Adipocyte (in vitro differentiated cells): ENCODE measurements at places on chromosomes 13 and 19.

GRCh38 chr13:50460358-50460757 is 383.1 kb downstream of the DLEU7 start:
- no peak for DNase-seq

DNA sequence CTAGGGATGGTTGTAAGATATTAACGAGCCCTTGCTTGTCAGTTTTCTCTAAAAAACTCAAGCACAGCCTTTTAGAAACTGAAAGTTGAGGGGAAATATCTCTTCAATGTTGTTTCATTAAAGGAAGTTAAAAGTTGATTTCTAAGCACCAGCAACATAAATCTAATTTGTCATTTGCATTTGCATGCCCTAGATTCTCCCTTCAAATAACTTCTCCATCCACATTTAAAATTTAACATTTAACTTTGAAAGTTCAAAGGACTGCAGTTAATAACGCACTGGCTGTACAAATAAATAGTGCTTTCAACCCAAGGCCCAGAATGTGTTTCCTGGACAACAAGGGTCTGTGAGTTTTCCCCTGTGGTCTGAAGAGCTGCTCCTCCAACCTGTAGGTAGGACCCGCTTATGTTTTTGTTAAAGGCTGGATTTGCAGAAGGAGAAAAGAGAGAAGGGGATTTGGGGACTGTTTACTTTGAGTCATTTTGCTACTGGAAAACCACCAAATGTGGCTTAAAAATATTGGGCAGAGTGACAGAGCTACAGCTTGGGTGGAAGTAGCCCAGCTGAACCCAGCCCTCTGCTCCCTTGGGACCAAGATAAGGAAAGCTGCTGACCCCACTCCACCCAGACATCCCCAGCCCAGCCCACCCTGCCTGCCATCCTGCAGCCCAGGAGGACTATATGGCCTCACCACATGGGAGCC is 39.8 kb downstream of the TNFRSF19 start:
- DNase-seq: peak; percentile 37

DNA sequence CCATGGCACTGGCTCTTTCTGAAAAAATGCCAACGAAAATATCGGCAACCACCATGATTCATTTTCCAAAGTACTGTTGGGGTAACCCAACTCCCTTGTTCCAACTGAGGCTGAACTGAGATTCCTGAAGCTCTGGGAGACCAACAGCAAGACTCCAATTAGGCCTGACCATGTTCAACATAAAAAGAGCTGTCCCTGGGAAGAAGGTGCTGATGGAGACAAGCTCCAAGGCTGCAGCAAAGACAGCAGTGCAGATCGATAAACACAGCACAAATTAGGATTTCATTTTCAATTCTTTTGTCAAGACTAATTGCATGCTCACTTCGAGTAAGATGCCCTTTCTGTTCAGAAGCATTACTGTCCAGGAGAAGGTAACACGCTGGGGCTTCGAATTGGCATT is 968.0 kb downstream of the UQCRFS1 start:
- DNase-seq: no peak

- DNase-seq: no peak
Measured at GRCh38 chr13:80551650-80552497, 210.9 kb upstream of the SPRY2 start.

GRCh38 chr13:98267080-98267912 is 90.2 kb upstream of the RNF113B start:
- DNase-seq: no peak

DNA sequence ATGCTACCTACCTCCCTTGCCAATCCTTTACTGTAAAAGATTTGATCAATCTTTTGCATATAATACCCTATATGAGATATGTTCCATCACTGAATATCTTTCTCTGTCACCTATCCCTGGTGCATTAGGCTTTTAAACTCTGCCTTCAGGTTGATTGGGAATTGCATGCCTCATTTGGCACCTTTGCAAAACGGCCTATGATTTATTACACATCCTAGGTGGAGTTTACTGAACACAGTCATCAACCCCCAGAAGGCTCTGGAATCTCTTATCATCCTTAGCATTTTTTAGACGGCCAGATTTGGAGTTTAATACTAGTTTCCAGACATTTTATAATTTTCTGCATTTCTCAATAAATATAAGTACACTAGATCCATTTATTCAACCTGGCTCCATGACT is 448.4 kb upstream of the SLC10A2 start:
- DNase-seq: no peak

DNA sequence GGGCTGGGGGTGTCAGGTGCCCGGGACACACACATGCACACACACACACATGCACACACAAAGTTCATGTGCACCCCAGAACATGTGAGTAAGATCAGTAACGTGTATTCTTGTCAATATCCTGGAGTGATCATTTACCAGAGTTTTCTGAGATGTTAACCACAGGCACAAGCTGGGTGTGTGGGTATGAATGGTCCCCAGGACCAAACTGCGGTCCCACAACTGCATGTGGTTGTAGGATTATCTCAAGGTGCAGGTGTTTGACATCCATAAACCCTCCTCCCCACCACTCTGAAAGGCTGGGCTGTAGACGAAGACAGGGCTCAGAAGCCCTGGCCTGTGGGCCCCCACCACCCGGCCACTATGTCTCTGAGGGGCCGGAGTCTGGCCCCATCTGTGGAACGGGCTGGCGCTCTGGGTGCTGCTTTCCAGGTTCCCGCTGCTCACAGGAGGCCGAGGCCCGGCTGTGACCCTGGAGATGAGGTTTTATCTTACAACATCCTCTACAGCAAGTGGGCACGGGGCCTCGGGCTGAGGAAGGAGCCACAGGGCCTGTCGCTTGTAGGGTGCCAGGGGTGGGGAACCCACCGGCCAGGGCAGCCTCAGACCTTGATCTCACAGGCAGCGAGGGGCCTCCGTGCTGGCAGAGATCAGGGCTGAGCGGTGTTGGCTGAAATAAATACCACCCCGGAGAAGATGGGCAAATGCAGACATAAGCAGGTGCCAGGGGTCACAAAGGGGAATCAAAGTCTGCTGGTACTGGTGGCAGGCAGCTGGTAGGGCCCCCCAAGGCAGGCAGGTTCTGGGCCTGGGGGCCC is 4.3 kb downstream of the F2RL3 start:
- DNase-seq: no peak

DNA sequence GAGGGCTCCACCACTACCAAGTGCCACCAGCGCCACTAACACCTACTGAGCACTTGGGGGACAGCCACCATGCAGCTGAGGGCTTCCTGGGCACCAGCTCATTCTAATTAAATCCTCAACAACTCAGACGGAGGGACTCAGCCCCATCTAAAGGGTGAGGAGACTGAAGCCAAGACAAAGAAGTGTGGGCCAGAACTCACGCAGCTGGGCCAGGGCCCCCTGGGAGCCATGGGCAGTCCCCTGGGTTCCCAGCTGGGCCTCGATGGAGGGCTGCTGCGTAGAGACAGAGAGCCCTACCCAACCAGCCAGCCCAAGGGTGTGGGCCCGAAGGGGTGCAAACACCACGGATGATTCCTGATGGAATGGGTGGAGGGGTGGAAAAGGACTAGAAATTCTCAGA is 12.8 kb upstream of the PRKD2 start:
- DNase-seq: no peak

GRCh38 chr13:88248393-88248792 is 577.2 kb downstream of the SLITRK5 start:
- no peak for DNase-seq

DNA sequence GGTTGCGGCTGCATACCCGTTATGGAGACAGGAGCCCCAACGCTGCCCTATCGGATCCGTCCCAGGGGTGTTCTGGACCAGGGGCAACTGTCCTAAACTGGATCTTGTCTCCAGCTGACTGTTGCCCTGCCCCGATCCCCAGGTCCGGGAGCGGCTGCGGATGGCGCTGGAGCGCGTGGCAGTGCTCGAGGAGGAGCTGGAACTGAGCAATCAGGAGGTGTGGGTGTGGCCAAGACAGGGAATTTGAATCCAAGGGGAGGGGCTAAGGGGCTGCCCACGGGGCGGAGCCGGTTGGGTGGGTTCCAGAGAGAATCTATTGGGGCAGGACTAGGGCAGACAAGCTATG is 9.9 kb downstream of the PPFIA3 start:
- no peak for DNase-seq
